ENCODE measurements at places on chromosomes 11 and 22.

- no peak for DNase-seq
Measured at GRCh38 chr11:475941-476340, 25.9 kb downstream of the PTDSS2 start.

- peak; percentile 77 for DNase-seq
Measured at GRCh38 chr11:36469881-36470802, 39.9 kb downstream of the TRAF6 start.

GRCh38 chr11:88050247-88050646 is 125.0 kb downstream of the RAB38 start:
- DNase-seq, result no peak

DNA sequence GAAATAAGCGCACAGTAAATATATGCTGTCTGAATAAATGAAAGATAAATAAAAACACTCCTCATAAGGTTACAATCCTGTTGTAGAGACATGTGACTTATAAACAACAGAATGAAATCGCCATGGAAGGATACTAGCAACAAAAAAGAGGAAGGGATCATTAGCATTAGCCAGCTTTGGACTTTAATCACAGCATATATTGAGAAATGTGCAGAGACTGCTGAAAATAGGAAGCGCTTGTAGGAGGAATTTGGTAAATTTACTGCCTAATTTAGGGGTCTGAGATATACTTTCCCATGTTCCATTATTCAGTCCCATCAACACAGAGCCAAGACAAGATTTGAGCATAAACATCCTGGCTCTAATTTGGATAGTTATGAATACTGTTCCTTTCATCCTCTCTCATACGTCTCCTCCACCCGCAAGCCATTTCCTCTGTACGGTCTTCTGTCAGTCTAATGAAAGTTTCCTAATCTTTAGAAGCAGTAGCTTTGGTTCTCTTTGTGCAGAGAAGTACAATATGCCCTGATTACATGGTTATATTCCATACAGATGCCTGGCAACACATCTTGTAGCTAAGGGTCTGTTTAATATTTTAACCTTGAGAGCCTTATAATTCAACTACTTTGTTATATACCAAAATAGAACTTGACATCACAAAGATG is 37.1 kb upstream of the AKIP1 start:
- DNase-seq, result no peak
